ENCODE measurements at places on chromosomes 16 and 17.

DNA sequence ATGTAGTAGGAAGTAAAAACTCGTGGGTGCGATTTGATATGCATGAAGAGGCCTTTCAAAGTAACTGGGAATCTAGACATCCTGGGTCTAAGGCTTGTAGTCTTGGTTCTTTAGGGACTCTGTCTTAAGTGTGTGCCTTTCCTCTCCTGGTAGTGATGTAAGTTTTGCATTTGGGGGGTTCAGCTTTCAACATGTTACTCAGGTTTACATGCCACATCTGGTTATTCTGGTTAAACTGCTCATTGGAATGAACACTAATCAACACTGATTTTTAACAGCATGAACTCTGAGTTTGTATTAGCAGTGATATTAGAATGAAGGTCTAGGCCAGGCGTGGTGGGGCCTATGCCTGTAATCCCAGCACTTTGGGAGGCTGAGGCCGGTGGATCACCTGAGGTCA is 15.1 kb downstream of the PGS1 start:
- no peak for DNase-seq

DNA sequence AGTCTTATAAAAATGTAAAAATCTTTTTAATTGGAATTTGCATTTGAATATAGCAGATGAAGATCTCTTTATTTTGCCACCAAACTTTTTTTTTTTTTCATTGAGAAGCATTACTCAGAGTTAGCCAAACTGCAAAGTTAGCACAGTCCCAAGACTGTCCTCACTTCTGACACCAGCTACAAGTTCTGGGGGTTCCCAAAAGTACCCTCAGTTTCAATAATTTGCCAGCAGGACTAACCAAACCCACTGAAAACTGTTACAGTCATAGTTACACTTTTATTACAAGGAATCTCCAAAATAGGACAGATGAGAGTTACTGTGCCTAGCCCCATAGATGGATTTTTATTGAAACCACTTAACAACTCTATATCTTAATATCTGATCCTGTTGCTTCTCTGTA is 144.1 kb downstream of the CHD9 start:
- DNase-seq, result no peak

DNA sequence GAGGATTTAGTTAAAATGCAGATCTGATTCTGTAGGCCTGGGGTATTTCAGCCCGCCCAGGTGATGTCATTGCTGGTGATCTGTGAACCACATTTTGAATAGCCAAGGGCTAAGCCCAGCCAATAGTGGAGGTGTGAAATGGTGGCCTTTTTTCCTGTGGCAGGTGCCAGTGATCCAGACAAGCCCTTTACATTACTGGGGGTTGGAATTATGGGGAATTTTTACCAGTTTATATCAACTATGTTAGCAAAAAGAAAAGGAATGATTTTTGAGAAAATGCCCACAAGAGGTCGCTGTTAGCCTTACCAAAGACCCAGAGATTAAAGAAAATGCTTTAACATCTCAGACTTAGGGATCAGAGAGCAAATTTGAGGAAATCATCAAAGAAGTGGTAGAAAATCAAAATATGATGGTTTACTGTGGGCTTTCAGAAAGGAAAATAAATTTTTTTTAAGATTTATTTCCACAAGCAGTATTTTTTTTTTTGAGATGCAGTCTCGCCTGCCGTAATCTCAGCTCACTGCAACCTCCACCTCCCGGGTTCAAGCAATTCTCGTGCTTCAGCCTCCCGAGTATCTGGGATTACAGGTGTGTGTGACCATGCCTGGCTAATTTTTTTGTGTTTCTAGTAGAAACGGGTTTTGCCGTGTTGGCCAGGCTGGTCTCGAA is 3.9 kb downstream of the VPS35L start:
- DNase-seq, result peak; percentile 56

DNA sequence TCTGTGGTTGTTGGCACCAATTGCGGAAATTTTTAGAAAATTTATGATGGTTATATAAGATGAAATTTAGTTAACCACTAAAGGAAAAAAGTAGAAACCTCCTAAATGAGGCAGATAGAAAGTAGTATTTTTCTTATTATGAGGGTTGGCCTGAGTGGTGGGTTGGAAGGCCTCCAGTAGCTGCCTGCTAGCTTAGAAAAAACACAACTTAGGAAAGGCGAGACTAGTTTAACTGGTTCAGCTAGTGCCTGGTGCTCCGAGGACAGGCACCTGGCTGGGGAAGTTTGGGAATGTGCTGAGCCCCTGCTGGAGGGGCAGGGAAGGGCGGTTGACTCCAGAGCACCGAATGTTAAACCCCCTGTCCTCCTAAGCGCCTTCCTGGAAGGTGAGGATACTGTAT is 19.9 kb downstream of the LDHD start:
- no peak for DNase-seq

- DNase-seq, result no peak
These were observed 163.9 kb downstream of the SPECC1 start for GRCh38 chr17:20173091-20173490.

DNA sequence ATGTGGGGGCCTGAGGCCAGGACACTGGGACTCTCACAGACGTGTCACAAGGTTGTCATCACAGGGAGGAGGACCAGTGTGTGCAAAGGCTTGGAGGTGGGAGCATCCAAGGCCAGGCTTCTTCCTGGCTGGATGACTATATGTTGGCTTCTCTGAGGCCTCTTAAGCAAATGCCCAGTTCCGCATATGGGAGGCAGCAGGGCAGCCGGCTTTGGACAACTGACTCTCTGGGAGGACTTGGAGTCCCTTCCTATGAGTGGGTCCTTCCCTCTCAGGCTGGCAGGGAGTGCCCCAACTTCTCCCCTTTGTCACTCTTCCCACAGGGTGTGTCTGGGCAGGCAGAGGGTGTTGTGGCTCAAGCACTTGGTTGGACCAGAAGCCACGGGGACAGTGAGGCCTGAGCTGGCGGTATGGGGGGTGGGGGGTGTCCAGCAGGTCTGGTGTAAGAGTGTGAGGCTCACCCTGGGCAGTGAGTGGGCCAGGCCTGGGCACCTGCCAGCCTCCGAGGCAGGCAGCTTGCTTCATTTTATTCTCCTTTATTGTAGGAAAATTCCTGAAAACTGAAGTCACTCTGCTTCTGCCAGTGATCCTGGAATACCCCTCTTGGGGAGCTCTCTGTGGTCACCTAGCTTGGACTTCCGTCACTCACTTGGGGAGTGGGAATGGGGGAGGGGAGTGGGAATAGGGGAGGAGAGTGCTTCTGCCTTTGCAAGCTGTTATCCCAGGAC is 14.9 kb downstream of the ADGRG1 start:
- DNase-seq, result no peak
